ENCODE measurements at places on chromosomes 13 and 19.

DNA sequence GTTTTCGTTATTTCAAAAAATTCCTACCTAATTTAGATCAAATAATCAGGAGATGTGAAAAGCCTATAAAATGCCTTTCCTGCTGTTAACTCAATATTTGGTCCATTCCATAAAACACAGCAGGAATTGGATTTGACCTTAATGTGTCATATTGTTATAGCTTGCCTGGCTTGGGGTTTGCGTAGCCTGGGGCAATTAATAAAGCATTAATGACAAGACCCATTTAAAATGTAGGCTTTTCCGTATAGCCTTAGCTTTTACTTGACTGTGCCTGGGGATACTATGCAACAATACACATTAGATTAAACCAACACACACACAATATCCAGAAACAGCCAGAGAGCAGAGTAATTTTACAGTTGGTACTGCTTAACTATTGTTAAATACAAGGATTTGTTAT, 117.2 kb upstream of the MAB21L1 start:
- no peak for DNase-seq

DNA sequence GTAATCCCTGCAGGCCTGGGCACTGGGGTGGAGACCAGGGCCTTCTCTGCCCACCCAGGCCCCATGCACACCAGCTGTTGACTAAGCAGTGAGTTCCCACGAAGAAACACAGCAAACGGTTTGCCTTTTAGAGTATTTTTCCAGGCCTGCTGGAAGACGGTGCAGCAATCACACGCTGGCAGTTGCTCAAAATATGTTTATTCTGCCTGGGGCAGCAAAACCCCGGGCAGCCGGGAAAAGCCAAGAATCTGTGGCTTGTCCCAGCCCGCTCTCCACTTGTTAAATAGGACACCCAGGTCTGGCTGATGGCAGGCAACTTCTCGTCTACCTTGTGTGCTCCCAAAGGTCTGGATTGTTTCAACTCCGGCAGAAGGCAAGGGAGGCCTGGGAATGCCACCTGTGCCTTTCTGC, 40.8 kb downstream of the GGACT start:
- DNase-seq, result no peak

GRCh38 chr13:41458761-41459431, 1.5 kb downstream of the RGCC start:
- peak; percentile 68 for DNase-seq

GRCh38 chr13:107205318-107206104, 637.6 kb upstream of the ARGLU1 start:
- DNase-seq, result peak; percentile 75

DNA sequence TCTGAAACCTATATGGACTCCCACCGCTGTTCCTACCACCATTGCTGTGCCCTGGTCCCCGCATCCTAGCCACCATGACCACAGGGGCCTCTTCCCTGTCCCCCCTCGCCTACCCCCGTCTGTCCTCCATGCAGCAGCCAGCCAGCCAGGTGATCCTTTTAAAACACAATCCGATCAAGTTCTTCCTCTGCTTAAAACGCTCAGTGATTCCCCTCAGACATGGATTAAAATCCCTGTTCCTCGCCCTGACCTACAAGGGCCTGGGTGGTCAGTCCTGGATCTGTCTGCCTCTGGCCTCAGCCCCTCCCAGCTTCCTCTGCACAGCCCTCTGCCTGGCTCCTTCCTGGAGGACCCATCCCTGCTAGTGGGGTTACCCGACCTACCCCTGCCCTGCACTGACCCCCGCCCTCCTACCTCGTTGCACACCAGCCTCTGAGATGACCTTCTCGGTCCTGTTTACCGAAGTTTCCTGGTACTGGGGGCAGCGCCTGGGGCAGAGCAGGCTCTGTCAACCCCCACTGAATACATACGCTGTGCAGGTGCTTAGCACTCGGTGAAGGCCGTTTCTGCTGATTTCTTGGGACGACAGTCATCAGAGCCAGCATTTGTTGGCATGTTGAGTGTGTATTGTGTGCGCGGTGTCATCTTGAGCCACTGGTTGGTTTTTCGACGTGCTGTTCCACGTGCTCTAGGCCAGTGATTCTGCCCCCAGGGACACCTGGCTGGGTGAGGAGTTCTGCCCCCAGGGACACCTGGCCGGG, 14.7 kb upstream of the LENG8 start:
- DNase-seq, result no peak

- DNase-seq, result no peak
Measured at GRCh38 chr13:109400209-109400608, 386.2 kb downstream of the IRS2 start.

- peak; percentile 52 for DNase-seq
Measured at GRCh38 chr13:46554951-46555350, 2.0 kb downstream of the LRCH1 start.

GRCh38 chr19:17001603-17002183, 24.9 kb downstream of the CPAMD8 start:
- no peak for DNase-seq

DNA sequence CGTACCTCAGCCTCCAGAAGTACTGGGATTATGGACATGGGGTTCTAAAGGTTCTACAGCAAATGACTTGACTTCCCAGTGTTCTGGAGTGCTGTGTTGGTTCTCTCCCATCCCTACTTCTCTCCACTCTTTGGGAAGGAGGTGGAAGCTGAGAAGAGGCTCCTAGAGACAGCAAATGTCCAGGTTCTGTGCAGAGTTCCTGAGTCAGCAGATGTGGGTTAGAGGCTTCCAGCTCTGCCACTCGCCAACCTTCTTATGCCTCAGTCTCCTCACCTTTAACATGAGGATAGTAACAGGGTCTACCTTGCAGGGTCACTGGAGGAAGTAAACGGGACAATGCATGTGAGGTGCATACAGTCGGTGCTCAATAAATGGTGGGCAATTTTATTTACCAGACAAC, 80.5 kb upstream of the VSTM2B start:
- no peak for DNase-seq

- no peak for DNase-seq
Measured at GRCh38 chr13:110327051-110327721, 20.1 kb downstream of the COL4A2 start.

DNA sequence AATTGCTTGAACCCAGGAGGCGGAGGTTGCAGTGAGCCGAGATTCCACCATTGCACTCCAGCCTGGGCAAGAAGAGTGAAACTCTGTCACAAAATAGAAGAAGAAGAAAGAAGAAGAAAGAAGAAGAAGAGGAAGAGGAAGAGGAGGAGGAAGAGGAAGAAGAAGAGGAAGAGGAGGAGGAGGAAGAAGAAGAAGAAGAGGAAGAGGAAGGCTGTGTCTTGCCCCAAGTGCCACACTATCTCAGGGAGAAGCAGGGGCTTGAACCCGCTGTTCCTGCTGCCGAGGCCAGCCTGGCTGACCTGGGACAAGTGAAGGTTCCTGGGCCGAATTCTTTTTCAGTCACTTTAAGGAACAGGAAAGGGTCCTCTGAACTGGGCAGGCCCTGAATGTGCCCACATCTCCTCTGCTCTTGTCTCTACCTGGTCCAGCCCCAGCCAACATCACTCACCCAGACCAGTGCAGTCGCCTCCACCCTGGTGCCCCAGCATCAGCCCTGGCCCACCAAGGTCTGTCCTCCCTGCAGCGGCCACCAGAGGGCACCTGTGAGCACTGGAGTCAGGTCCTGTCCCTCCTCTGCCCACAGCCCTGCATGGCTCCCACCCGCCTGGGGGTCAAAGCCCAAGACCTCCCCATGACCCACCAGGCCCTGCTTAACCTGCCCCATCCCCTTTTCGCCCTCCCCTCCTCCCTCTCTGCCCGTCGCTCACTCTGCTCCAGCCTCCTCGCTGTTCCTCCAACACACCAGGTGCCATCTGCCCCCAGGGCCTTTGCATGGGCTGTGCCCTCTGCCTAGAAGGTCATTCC, 20.0 kb downstream of the TICAM1 start:
- DNase-seq, result peak; percentile 74

GRCh38 chr19:42619271-42619670, 24.5 kb upstream of the CEACAM8 start:
- no peak for DNase-seq

DNA sequence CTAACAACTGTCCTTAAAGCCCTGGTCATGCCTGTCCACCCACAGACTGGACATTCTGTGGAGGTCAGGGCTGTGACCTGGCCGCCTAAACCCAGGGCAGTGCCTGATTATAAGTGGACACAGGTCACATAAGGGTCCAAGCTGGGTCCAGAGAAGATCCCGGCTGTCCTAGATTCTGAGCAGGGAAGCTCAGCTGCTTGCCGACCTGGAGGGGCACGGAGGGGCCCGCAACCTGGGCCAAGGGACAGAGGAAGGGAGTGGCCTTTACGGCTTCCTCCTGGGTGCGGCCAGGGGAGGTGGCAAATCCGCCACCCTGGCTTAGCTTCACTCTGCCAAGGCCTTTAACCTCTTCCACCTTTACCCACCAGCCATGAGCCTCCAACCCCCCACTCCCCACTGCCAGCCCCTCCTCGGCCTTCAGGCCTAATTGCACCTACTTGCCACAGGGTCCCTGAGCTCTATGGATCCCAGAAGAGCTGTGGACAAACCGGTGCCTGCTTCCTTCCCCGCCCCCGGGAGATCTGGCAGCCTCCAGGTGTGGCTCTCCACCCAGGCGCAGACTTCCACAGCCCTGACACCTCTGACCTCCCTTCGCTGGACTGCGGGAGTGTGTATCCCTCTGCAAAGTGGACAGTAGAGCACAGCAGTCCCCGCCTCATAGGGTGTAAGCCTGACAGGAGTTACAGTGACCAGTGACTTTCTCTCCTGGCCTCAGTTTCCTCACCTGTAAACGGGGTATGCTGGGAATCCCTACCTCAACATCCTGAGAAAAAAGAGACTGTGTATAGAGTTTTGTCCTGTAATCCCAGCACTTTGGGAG, 1.7 kb downstream of the CD320 start:
- no peak for DNase-seq

DNA sequence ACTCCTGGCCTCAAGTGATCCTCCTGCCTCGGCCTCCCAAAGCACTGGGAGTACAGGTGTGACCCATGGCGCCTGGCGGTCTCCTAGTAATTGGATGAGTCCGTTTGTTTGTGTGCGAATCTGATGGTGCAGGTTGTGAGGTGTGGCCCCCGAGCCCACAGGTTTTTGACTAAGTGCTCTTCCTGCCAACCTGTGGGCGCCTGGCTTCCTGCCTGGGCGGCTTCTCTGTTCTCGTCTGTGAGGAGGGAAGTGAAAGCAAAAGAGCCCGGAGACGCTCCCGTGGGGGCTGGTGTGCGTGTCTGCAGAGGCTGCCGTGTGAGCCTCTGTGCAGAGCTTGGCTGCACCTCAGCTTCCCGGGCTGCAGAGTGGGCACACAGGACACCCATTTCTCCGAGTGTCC, 10.0 kb downstream of the ARHGAP45 start:
- DNase-seq, result no peak

DNA sequence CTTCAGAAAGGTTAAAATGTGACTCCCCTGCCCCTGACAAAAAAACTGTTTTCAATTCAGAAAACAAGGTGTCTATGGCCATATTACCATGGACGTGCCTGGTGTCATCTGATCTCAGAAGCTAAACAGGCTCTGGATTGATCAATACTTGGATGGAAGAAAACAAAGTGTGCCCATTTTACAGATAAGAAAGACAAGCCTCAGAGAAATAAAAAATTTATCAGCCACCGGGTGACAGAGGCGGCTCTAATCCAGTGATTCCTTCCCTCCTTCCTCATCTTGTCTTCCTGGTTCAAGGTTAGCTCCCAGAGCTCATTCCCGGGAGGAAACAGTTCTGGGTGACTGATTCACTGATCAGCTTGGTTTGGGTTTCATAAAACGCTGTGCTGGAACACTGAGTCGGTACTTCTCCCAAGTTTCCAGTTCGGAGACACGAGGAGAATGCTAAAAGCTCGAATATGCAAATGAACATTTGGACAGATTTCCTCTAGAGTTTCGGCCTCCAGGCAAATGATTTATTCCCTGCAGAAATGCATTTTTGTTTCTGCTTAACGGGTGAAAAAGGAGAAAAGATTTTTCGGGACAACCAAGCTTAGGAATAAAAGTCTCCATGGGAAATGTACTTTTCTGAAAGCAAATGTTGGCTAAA, 211.2 kb downstream of the UQCRFS1 start:
- DNase-seq, result no peak

- DNase-seq, result no peak
Measured at GRCh38 chr13:99507986-99508385, 6.7 kb downstream of the TM9SF2 start.

- DNase-seq, result no peak
Measured at GRCh38 chr13:30863796-30864195, 42.3 kb upstream of the MEDAG start.

GRCh38 chr19:6113616-6114188, 3.4 kb upstream of the RFX2 start:
- no peak for DNase-seq

DNA sequence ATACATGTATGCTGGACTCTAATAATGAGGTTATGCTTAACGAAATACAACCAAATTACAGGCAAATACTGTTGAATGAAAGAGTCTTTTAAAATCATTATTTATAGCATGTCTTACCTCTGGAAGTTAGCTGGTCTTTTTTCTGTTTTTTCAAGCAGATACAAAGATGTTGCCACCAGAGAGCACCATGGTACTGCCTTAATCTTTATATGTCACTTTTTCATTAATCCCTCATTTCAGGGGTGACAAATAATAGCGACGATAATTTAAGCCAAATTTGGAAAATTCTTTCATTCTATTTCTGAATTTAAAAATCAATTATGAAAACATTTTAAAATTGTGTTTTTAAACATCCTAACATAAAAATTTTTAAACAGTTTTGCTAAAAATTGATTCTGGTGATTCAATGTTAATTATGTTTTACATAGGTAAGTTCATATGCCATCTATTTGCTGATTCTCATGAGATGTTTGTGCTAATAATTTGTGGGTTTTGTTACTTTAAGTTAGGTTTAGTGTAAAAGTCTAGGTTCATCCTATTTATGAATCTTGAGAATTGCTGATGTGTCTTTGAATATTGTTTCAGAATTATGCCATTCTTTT, 379.3 kb upstream of the SGCG start:
- DNase-seq, result peak; percentile 10

DNA sequence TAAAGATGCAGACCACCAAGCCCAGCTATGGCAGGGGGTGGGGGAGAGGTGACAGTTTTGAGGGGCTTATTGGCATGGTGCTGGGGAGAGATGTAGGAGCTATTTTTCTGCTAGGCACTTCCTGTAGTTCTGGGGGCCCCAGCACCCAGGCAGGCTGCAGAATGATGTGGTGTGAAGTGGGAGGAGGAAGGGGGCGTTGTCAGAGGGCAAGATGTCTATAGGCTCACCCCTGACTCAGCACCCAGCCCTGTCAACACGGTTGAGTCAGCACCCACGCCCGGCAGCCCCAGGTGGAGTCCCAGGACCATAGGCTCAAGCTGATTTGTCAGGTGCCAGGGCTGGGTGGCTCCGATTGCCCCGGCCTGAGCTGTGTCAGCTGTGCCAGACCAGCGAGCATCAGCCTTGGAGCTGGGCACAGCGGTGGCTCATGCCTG, 5.8 kb downstream of the KLF2 start:
- DNase-seq, result peak; percentile 81

- DNase-seq, result no peak
Measured at GRCh38 chr13:102443249-102443648, 41.4 kb upstream of the FGF14 start.

- no peak for DNase-seq
Measured at GRCh38 chr19:45862271-45862563, 730 bp downstream of the SYMPK start.

GRCh38 chr19:15934332-15935078, at the start of gene CYP4F11:
TSS of gene CYP4F11 (minus strand) at chr19:15934529. CDS start at chr19:15934408, 121 bp downstream.
- peak; percentile 5 for DNase-seq
